NCI-H1436 treated with DMSO at 0.1 percent for 48 hours (cell line): ENCODE measurements at places on chromosomes 5 and 9.

DNA sequence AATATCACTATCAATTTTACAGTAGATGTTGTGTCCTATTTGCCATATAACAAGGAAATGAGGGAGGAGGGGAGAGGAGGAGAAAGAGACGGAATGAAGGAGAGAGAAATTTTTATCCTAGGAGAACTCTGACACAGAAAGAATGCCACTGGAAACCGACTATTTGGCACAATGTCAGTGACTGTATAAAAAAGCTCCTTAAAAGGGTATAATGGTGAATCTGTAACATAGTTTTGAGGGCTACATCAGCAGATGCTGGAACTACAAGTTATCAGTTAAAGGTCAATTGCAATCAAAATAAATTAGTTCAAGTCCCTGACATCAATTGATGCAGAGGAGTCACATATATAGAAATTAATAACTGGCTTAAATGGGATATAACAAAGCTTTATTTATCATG, 5.7 kb downstream of the EDIL3 start:
- no peak for DNase-seq

GRCh38 chr5:169190849-169191248, 110.1 kb downstream of the SLIT3 start:
- no peak for DNase-seq

GRCh38 chr5:135719428-135720063, 114.9 kb upstream of the SLC25A48 start:
- DNase-seq: no peak

DNA sequence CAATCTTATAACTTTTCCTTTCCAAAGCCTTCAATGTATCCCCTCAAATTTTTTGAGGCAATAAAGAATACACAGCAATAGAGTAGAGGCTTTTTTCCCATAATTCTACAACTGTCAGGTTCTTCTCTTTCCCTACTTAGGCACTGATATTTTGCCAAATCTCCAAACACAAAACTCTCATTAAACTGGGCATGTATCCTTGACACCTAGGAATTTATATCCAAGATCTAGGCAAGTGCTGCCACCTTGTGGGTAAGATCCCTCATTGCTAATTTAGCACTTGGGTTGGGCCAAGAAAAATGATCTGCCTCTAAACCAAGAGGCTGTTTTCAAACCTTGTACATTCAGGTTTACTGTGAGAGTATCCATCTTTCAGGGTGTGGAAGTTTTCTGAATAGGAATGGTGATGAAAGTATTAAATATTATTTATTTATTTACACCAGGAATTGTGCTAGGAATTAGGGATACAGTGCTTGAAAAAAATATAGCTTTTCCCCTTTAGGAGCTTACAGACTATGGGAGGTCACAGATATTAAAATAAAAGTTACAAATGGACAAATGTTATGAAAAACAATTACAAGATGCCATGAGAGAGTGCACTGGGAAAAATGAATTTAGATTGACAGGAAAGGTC, 17.6 kb downstream of the TSTD2 start:
- DNase-seq: peak; percentile 41

GRCh38 chr5:139695178-139695573, 47.0 kb downstream of the CXXC5 start:
- no peak for DNase-seq

GRCh38 chr9:111163716-111164389, 125.6 kb upstream of the LPAR1 start:
- DNase-seq: no peak

DNA sequence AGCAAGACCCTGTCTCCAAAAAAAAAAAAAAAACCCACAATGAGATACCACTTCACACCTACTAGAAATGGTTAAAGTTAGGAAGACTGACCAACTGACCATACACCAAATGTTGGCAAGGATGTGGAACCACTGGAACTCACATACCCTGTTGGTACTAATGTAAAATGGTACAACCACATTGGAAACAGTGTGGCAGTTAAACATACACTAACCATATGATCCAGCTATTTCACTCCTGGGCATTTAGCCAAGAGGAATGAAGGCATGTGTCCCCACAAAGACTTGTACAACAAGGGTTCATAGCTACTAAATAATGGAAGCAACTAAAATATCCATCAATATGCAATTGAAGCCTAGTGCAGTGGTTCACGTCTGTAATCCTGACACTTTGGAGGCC, 21.3 kb downstream of the NAIF1 start:
- DNase-seq: no peak

DNA sequence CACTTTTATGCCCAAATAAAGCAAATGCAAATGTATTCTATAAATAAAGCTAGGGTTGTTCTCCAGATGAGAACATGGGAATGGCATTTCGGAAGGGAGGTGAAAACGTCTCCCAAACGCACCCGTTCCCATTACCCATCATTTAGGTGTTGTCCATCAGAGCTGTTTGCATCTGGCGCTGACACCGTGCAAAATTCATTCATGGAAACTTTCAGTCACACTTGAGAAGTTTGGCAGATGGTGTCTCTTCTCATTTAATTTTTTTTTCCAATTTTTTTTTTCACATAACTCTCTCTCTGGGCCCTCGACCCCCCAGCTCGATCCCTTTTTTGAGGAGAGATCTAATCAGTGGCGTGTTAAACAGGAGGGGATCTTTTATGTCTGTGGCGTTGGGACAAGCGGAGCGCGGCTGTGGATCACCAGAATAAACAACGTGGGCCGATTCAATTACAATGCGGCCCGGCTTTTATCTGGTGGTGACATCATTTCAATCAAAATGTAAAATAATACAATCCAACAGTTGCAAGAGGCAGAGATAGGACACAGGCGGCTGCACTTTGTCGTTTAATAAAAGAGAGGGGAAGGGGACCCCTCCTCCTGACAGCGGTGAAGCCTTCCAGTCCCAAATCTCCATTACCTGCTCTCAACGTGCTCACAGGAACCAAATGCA, 246.1 kb upstream of the IRX4 start:
- DNase-seq: no peak

- no peak for DNase-seq
Observed at GRCh38 chr5:148421661-148422060, 37.9 kb downstream of the FBXO38 start.

DNA sequence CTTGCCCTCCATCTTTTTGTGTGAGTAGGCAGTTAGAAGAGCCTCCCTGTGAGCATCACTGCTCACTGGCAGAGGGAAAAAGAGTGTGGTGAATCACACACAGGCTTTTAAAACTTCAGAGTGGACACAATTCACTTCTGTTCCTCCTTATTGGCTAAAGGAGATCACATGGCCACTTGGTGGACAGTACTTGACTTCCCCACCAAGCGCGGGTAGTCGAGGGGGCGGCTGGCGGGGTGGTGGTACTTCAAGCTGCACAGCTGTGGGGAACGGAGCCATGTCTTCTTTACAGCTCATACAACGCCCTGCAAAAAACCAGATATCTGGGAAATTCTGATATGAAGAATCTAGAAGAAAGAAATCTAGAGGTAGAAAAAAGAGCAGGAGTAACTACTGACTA, 95.4 kb downstream of the PAM start:
- DNase-seq: no peak

GRCh38 chr5:67032921-67033664, 163.5 kb downstream of the CD180 start:
- DNase-seq: no peak

DNA sequence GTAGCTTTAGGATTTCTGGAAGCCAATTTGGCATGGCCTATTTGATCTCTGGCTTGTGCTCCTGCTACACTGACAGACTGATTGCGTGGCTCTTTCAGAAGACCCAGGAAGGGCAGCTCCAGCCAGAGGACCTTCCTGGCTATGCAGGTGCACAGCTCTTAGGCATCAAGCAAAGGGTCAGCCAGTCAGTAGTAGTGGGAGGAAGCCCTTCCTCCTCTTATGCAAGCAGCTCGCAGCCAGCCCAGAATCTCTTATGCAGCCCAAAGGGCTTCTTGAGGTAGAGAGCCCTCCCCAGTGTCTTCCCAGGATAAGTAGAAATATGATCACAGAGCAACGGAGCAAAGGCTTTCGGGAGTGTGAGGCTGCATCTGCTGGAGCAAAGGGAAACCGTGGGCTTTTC, 43.2 kb downstream of the SLC36A1 start:
- DNase-seq: no peak

GRCh38 chr5:149485655-149486615, 65.3 kb downstream of the CSNK1A1 start:
- DNase-seq: no peak

DNA sequence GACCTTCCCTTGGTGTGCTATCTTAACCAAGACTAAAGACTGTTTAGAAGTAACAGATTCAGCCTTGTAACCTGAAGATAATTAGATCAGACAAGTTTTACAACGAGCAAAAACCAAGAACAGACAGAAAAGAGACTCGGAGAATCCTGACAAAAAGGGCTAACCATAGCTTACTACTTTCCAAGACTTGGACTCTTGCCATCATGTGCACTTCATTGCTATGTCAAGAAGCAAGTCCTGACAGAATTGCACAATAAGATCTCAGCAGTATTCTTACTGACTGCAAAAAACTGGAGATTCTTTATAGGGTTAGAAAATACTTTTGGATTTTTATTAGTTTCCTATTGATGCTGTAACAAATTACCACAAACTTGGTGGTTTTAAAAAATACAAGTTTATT, 1539.0 kb upstream of the NUDT12 start:
- no peak for DNase-seq

GRCh38 chr9:108412755-108413154, 443.0 kb downstream of the ACTL7B start:
- no peak for DNase-seq

GRCh38 chr5:79738349-79738748, 48.7 kb downstream of the CMYA5 start:
- no peak for DNase-seq

DNA sequence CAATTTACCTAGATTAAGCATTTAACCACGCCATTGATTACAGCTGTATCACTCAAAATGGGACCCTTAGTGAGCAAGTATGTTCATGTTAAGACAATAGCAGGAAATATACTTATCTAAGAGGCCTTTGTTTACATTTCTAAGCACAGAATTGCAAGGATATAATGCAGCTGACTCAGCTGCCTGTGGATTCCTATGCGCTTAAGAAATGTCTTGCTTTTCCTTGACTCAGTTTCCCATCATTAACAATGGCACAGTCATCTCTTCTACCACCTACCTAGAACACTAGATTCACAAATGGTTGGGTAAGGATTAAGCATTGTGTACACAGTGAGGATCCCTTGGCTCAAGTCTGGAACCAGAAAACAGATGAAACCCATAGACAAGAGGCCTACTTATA, 163.8 kb downstream of the TSSK1B start:
- DNase-seq: no peak

DNA sequence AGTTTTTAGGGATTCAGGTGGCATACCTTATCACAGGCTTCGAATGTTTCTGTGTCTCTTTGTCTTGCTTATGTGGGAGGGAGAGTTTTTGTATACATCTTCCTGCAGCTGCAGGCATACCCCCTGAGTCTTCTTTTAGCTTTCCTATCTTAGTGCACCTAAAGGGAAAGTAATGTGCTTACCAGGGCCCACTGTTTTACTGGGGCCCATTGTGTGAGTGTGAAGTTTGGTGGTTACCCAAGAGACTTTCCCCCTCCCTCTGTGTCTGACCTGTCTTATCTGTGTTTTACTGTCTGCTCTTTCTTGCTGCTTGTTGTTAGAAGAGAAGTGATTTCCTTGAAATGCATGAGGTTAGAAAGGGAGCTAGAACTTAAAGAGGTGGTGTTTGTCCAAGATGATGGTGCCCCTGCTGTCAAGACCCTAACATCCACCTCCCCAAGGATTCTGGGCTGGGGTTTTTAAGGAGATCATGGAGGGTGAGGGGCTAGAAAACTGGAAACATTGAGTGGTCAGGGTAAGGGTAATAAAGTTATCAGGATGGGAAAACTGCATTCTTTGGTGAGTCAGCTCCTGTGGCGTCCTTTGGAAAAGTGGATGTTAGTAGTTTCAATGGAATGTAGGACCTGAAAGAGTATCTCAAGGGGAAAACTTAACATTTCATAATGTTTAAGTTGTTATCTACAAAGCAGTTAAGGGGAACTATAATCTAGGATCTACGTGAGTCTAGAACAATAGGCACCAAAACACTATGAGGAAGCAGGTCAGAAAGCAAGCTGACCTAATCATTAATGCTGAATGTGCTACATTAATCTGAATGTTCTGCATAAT, 583.5 kb upstream of the TUSC1 start:
- no peak for DNase-seq

GRCh38 chr5:21663082-21663481, 1190.1 kb downstream of the CDH12 start:
- no peak for DNase-seq

- DNase-seq: no peak
Observed at GRCh38 chr5:16712620-16713019, 95.8 kb upstream of the RETREG1 start.

DNA sequence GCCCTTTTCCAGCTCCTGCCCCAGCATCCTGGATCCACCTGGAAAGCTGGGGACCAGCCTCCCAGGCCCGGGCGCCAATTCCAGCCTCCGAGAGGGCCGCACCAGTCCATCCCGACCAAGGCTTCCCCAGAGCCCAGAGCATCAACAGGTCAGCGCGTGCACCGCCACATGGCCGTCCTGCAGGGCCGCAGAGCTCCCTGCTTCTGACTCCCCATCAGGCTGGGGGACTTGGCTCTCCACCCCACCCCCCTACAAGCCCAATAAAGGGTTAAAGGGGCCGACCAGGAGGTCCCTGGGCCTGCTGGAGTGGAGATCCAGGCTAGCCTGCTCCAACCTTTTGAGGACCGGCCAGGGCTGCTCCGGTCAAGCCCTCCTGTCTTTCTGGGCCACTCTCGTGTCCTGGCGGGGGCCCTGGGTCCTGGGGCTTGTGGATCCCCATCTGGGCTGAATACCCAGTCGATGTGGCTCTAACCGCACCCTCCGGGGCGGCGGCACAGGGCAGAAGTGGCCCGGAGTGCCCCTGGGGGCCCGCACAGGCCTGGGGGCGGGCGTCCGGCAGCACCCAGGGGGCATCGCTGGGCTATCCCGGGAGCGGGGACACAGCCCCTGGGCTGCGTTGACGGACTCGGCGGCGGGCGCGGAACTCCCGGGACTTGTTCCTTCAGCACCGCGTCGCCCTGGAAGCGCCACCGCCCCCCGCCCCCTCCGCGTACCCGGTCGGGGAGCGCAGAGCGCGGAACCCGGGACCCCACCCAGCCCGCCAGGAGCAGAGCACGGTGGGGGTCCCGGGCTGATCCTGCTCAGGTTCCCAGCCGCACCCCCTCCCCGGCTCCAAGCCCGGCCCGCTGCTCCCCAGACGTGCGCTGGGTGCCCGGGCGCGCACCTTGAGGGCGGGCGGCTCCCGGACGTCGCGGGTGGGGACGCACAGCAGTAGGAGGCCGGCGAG, 590 bp downstream of the ENTPD2 start:
- DNase-seq: no peak

GRCh38 chr5:137231540-137231939, 267.6 kb downstream of the SPOCK1 start:
- DNase-seq: no peak

DNA sequence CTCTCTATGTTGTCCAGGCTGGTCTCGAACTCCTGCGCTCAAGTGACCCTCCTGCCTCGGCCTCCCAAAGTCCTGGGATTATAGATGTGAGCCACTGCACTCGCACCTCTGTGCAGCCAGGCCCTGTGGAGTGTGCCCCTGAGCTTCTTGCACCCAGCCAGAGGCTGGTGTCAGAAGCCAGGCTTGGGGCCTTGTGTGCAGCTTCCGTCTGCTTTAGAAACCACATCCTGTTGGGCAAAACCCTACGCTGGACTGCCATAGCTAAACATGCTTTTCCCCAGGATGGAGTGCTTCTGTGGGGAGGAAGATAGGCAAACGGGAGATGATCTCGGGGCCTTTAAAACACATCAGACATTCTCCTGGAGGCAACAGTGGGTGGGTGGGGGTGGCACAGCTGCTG, 40.1 kb downstream of the PRRT1B start:
- DNase-seq: no peak

- DNase-seq: no peak
Observed at GRCh38 chr9:136623842-136624183, 38.9 kb upstream of the EGFL7 start.

- no peak for DNase-seq
Observed at GRCh38 chr9:124132671-124133147, 121.1 kb downstream of the LHX2 start.
